ENCODE measurements at places on chromosomes 12 and 14. TPM values are rescaled to one million over a fixed set of nuclear protein-coding genes. Genes with fewer than 3 reads are reported as not detected.

The AGAP2 gene
- 3.7 TPM for polyA plus RNA-seq

The PUS7L gene
- polyA plus RNA-seq, result 39.5 TPM

The PLXNC1 gene
- 2.6 TPM for polyA plus RNA-seq

The GALNT9 gene
- 3.0 TPM for polyA plus RNA-seq

The GNG2 gene
- 98.6 TPM for polyA plus RNA-seq

The A2ML1 gene
- not detected for polyA plus RNA-seq

The VWF gene
- polyA plus RNA-seq, result not detected

DNA sequence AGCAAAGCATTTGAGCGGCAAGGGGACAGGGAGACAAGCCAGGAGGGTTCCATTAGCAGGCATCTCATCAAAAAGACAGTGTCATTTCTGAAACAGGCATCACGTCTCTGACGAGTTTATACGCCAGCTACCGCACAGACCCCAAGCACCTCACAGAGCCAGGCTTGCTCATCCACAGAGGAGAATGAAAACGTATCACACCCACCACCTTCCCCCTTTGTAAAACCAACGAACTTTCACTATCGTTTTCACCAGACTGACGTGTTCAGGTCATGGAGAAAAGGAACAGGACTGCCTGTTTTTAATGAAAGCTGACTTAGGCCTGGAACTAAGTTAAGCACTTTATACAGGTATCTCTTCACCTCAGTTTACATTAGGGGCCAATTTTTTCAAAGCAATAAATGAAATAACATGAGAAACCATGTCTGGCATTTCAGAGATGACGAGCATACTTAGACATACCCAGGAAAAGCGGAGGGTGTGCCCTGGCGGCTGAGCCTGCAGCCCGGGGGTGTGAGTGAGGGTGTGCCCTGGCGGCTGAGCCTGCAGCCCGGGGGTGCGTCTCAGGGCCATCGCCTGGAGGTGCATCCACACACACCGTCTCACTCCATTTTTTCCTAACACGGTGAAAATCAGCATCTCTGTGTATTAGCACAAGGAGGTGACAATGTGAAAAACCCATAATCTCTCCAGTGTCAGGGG, 41.9 kb downstream of the STX2 start:
- no peak for DNase-seq

GRCh38 chr14:80425686-80426085, 214.4 kb upstream of the DIO2 start:
- no peak for DNase-seq

DNA sequence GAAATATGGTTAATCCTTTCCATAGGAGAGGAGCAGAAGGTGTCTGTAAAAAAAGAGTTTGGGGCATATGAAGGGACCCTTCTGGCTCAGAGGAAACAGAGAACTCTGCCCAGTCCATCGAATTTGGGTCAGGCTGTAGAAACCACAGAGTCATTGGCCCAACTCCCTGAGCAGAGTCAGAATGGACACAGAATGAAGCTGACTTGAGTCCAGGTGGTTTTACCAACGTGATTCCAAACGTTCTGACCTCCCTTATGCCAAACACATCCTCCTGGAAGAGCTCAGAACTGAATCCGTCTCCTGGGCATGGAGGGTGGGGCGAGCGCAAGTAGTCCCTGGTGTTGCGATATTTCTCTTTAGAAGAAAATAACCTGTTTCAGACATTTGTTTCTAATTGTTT, 138.8 kb downstream of the DAD1 start:
- no peak for DNase-seq

- DNase-seq, result peak; percentile 74
Observed at GRCh38 chr12:71755146-71755892, 656 bp downstream of the RAB21 start.

DNA sequence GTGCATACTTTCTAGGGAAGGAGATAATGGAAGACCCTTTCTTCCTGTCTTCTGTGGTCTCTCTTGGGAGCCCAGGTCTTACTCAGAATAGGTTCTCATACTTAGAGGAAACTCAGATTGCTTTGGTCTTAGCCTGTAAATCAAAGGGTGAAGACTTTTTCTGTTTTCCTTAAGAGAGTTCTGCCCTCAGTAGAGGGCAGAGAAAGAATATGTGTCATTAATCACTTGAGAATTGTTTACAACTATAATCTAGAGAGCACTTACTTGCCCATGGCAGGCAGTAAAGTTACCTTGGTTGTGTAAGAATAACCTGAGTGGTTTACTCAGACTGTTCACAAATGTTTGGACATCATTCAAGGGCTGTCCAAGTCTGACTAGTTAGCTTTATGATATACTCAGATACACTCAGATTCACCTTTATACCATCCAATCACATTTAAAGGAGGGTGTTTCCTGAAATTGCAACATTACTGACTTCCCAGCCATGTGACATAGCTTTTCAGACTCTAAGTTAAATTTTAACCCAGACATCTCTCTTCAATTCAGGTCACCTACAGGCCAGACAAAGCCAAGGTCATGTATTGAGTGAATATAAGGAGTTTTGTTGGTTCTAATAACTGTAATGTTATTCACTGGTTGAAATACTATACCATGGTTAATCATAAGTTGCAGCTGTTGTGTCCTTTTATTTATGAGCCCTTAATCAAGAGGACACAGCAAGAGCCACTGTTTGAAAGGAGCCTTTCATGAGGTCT, 372.2 kb downstream of the RAD51B start:
- DNase-seq, result no peak

- no peak for DNase-seq
Observed at GRCh38 chr12:47828976-47829482, 9.3 kb upstream of the HDAC7 start.

DNA sequence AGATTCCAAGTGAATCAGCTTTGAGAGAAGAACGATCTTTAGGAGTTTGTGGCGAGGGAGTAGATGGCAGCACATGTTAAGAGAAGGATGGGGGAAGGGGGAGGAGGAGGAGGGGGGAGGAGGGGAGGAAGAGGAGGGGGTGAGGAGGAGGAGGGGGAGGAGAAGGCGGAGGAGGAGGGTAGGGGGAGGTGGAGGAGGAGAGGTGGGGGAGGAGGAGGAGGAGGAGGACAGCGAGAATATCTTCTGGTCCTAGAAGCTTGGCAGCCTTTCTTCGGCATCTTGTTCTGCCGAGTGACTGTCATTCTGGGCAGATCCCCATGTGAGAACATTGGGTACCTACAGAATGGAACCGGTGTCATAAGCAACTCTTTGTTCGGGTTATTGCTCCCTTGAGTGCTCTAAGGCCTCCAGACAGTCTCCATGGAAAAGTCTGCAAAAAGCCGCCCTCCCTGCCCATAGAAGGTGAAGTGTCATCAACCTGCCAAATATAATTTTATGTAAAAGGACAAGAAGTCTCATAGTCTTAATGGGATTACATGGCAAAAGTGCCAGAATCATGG, 6.9 kb downstream of the RFC5 start:
- no peak for DNase-seq

DNA sequence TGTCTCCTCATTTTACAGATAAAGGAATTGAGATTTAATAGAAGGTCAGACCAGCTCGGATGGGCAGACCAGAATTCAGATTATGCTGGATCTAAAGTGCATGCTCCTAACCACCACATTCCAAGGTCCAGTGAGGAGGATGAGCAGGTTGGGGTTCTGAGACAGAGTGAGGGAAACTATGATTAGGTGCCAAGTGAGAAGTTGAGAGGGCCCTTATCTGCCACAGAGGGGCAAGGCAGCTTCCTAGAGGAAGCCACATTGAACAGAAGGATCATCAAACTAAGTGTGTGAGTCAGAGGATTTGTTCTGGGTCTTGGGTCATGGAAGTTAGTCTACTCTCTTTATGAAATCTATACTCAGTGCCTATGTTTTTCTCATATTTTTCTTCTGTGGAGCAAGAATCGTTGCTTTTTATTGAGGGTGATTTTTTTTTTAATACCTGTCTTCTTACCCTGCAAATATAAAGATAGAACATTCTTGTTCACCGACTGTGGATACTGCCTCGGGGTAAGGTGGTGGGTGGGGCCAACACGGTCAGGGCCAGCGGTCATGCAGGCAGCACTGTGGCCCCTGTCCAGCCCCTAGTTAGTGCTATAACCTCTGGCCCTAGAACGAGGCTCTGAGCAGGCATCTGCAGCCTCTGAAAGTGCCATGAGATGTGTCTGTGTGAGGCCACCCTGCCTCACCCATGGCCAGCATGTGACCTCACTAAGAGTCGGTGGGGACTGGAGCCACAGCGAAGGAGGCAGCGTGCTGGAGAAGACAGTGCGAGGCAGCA, 55.6 kb upstream of the PTHLH start:
- DNase-seq, result no peak

DNA sequence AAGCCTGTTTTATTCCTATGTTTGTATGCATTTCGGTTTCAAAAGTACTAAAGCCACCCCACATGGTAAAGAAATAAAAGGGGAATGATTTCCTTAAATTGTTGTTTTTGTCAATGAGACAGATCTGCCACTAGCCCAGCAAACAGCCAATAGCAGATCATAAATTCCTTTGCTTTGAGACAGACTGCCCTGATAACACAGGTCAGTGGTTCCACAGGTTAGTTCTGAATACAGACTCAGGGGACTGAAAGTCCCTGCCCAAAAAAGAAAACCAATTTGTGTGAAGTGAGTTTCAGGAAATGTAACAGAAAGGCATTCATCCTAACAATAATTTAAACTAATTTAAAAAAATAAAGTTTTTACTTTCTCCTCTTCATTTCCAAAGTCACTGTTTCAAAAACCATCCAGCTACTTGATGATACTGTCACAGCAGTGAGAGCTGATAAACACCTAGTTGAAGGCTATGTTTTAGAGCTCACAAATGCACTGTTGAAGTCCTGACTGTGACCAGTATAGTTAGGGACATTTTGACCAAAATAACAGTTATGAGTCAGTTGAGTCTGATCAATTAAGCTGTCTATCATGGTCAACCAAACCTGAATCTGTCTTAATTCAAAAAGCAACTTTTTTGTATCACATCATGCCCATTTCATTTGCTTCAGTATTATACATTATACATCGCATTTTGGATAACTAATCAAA, 77.7 kb downstream of the LGR5 start:
- no peak for DNase-seq

GRCh38 chr14:68794130-68794850, 1.4 kb upstream of the ZFP36L1 start:
- peak; percentile 82 for DNase-seq

GRCh38 chr14:34007902-34008301, 57.0 kb upstream of the EGLN3 start:
- DNase-seq, result no peak

DNA sequence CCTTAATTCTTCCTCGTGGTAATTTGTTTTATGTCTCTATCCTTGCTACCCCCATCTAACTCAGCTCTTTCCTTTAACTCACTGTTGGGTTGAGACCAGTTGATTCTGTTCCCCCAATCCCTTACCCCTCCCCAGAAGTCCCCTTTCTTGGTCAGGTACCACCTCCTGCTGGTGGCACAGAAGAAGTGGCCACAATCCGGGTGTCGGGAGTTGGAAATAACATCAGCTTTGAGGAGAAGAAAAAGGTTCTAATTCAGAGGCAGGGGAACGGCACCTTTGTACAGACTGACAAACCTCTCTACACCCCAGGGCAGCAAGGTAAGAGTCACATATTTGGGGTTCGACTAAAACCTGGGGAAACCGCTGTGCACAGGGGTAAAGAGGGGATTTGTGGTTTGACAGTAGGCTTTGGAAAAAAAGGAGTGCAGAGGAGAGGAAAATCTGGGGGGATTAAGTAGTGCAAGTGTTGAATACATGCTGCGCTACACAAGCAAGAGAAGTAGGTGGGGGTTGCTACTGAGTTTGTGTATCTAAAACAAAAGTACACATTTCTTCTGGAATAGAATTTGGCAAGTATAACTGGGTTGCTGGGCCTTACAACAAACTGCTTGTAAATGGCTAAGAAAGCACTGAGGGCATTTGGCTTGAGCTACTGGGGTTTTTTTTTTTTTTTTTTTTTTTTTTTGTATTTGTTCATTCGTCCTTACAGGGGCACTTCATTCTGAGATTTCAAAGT, 1.3 kb downstream of the A2ML1 start:
- DNase-seq, result peak; percentile 17

- DNase-seq, result no peak
Observed at GRCh38 chr14:51581017-51581881, 70.5 kb upstream of the FRMD6 start.

DNA sequence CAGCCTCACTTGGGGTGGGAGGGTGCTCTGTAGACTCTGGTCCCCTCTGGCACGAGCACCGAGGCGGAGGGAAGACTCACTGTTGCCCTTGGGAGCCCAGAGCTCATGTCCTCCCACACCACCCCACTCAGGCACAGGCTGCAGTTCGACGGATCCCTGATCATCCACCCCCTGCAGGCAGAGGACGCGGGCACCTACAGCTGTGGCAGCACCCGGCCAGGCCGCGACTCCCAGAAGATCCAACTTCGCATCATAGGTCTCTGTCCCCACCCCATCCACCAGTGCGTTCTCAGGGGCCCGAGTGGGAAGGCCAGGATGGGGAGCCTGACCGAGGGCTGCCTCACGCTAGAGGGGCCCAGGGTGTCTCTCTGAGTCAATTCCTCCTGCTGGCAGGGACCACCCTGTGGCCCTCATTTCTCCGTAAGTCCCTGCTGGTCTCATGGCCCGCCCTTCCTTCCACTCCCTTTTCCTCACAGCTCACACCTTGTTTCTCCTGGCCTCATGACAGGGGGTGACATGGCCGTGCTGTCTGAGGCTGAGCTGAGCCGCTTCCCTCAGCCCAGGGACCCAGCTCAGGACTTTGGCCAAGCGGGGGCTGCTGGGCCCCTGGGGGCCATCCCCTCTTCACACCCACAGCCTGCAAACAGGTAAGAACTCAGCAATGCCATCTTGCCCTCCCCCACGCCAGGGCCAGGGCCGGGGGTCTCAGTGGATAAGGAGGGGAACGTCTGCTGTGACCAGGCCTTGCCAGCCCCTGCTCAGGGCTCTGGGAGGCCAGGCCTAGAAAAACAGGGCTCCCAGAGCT, 27.0 kb downstream of the PAPLN start:
- no peak for DNase-seq

DNA sequence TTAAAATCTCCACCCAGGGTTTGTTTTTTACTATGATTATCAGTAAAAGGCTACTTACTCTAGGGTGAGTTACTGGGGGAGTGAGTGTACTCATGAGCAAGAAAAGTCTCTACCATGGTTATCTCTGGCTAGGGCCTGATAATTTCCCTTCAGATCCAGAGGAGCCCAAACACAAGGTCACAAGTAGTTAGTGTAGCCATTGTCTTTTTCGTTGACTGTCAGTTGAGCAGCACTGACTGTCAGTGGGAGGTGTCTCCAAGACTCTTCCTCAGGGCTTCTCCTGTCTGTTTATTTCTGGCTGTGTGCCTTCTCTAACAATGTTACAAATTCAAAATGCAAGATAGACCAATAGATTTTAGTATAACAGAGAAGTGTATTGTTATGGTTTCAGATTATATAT, 181.2 kb upstream of the MIS18BP1 start:
- no peak for DNase-seq

DNA sequence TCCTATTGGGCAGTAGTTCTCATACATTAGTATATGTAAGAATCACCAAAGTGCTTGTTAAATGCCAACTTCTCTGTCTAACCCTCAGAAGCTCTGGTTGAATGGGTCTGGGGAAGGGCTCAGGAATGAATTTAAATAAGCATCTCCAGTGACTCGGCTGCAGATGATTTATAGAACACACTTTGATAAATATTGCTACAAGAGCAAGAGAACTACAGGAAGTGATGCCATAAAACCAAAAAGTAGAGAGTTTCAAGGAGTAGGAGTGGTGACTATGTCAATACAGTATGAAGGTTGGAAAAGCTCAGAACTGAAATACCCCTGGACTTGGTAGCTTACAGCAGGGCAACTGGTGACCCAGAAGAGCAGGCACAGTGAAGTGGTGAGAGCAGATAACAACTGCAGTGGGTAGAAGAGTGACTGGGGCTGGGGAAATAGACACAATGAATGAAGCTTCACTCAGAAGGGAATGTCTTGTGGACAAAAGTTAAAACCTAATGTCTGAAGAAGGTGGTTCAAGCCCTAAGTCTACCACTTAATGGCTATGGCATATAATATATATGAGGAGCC, 8.0 kb upstream of the PLEKHA5 start:
- DNase-seq, result no peak

Data from naive B cell (primary cell).